ENCODE measurements at places on chromosomes 5 and 9.

- DNase-seq: no peak
Measured at GRCh38 chr9:121141706-121142105, 60.0 kb downstream of the RAB14 start.

GRCh38 chr9:21324047-21324446, 11.2 kb downstream of the KLHL9 start:
- no peak for DNase-seq

- DNase-seq: no peak
Measured at GRCh38 chr5:80988419-80988935, 28.3 kb downstream of the RASGRF2 start.

DNA sequence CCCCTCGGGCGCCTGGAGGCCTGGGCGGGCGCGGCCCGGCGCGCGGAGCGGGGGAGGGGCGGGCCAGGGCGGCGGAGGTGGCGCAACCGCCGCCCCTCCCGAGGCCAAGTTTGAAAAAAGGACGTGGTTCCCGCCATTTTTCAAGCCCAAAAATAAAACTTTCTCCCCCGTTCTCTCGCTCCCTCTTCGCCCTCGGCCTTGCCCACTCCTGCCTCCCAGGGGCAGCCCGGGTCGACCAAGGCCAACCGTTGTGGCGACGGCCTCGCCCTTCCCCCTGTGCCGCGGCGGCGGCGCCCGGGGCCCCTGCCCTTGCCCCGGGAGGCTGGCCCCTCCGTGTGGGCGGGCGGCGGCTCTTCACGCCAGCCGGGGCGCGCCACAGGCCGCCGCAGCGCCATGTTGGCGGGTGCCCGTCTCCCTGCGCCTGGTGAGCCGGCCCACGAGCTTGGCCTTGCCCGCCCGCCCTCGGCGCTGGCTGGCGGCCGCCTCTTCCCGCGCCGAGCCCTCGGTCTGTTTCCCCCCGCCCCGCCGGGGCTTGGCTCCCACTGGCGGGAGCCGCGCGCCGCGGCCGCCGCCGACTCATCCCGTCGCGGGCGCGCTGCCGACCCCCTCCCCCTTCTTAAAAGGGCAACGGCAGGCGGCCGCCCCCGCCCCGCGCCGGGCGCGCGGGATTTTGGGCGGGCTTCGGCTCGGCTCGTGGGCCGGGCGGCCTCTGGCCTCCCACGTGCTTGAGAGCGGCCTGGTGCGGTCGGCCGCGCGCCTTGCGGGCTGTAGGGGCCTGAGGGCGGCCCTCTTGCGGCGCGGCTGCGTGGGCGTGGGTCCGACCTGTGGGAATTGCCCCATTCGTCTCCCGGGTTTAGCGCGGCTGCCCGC, 1.3 kb downstream of the ANP32B start:
- DNase-seq: peak; percentile 84

DNA sequence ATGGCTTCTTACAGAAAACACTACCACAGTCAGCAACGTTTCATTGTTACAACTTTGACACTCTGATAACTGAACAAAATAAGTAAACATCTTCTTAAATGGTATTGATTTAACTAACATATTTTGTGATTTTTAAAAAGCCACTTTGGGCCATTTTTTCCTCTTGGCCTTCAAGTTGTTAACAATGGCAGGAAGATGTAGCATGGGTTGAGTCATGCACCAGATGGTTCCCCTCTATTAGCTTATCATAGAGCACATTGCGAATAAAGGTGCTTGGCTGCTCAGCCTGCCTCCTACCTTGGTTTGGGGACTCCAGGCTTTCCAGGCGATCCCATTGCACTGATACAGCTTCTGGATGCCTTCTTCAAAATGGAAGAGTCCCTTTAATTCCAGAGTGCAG, 24.1 kb upstream of the CER1 start:
- no peak for DNase-seq

DNA sequence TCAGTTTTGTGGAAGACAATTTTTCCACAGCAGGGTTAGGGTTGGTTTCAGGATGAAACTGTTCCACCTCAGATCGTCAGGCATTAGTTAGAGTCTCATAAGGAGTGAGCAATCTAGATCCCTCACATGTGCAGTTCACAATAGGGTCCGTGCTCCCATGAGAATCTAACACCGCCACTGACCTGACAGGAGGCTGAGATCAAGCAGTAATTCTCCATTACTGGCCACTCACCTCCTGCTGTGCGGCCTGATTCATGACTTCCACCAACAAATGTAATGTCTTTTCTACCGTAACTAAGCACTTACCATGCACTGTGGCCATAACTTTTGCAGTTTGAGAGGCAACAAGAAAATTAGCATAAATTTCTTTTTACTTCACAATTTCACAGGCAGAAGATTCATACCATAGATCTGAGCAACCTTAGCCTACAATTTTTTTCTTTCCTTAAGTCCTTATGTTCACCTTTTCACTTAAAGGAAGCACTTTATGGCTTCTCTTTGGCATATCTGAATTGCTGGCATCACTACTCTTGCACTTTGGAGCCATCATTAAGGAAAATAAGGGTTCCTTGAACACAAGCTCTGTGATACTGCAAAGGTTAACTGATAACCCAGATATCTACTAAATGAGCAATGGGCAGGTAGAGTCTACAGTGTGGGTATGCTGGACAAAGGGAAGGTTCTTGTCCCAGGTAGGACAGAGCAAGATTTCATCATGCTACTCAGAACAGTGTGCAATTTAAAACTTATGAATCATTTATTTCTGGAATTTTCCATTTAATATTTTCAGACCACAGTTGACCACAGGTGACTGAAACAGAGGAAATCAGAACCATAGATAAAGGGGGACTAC, 83.0 kb upstream of the IFNK start:
- no peak for DNase-seq

- no peak for DNase-seq
Measured at GRCh38 chr5:139664727-139665351, 16.7 kb downstream of the CXXC5 start.

DNA sequence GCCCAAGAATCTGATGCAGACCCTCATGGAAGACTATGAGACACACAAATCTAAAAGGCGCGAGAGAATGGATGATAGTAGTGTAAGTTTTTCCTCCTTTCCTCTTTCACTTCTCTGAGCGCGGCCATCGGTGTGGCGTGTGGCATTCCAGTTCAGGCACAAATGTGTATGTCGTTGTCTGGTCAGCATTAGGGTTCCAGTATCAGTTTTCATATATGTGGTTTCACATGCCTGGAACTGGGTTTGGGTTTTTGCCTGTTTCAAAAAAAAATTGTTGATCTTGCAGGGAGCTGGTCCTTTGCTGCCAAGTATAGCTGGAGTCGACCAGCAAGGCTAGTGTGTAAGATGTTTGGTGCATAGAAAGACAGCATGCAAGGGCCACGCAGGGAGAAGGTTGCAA, 51.5 kb downstream of the C9orf152 start:
- no peak for DNase-seq

GRCh38 chr5:40367255-40367654, 312.5 kb upstream of the PTGER4 start:
- no peak for DNase-seq

- DNase-seq: no peak
Measured at GRCh38 chr9:75147638-75148037, 59.3 kb downstream of the OSTF1 start.

DNA sequence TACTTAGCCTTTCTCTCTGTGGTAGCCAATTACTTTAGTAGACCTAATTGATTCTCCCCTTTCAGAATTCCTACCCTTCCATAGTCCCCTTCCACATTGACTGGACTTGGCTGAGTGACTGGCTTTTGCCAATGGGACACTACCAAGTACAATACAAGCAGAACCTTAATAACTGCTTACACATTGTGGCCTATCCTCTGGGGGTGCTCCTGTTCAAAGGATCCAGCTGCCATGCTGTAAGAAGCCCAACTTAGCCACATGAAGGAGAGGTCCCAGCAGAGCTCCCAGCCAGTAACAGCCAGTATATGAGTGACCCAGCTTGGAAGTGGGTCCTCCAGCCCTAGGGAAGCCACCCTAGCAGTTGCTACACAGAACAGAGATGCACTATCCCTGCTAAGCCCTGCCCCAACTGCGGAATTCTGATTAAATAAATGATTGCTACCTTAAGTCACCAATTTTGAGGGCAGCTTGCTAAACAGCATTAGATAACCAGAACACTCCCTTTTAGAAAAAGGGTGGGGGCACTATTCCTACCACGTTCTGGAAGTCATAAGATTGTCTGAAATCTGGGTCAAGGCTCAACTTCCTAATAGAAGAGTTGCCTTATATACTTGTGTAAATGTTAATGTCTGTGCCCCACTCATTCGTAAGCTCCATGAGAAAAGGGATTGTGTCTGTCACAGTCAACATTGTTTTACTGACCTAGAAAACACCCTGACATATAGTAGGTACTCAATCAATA, 11.1 kb upstream of the APTX start:
- no peak for DNase-seq

- no peak for DNase-seq
Measured at GRCh38 chr5:164784230-164784629, 1278.8 kb downstream of the MAT2B start.

GRCh38 chr5:51806677-51807076, 423.4 kb downstream of the ISL1 start:
- no peak for DNase-seq

- no peak for DNase-seq
Measured at GRCh38 chr9:130483371-130483971, 38.7 kb downstream of the ASS1 start.

- DNase-seq: no peak
Measured at GRCh38 chr5:126002222-126002897, 420.8 kb upstream of the GRAMD2B start.

DNA sequence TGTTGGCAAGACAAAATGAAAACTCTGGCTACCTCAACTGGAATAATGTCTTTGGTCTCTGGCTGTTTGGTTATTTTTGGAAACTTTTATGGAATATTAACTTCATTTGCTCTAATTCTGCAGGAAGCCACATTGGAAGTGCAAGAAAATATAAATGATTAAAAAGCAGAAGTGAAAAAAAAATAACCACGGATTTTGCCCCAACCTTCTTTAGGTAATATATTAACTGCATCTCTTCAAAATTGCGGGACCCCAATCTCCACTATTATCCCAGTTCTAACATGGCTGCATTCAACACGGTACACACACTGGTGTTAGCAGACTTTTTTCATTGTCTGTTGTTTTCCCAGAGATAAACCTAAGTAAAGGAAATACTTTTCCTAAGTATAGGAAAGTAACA, 23.0 kb downstream of the GLIS3 start:
- DNase-seq: no peak

GRCh38 chr9:23769307-23769935, 56.6 kb downstream of the ELAVL2 start:
- DNase-seq: no peak

- DNase-seq: no peak
Measured at GRCh38 chr5:56359809-56360685, 126.9 kb upstream of the ANKRD55 start.

DNA sequence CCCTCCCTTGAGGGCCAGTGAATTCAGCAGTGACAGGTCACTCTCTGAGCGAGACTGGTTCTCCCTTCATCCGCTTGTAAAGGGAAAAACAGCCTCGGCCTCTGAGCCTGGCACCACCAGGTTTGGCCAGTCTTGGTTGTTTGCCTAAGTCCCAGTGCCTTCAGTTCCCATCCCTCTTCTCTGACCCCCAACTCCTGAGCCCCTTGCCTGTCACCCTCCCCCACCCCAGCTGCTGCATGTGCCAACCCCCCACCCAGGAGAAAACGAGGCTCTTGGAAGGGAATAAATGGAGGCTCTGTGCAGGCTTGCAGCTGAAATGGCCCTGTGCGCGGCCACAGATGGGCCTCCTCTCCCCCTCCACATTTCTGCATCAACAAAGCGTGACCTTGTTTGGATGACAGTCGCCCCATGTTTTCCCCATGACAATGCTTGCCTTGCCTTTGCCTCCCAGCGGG, 3.1 kb downstream of the URM1 start:
- no peak for DNase-seq

DNA sequence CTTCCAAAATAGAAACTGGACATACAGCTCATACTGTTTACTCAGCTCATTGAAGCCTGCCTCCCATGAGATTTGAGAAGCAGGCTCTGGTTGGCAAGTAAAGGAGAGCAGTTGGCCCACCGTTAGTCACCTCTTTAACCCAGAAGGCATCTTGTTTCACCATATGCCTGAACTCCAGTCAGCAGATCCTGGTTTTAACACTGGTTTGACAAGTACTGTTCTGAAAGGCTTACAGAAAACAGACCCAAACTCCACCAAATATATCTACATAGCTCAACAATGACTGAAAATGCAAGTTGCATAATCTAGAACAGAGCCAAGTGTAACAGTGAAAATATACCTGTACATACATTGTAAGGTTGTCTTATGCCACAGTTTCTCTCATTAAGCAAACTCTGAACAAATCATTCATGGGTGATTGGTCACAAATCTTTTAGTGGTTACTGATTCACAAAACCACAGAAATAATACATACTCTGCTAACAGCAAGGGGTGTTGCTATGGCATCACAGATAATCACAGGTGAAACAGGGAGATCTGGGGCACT, 198.8 kb downstream of the BNC2 start:
- DNase-seq: no peak

GRCh38 chr5:107241841-107242240, 428.9 kb downstream of the EFNA5 start:
- DNase-seq: no peak

All from stimulated activated CD4-positive, alpha-beta T cell treated with anti-CD3 and anti-CD28 coated beads, Interleukin-4, amount 100 ng/mL, for 1 hour (primary cell).